Sigmoid colon (tissue), 7 donors: ENCODE measurements at places on chromosomes 4 and X. TPM values are rescaled to one million over a fixed set of nuclear protein-coding genes. Genes with fewer than 3 reads are reported as not detected.
A peak's percentile ranks its signal among the peaks of the same experiment; 100 is the strongest.

DNA sequence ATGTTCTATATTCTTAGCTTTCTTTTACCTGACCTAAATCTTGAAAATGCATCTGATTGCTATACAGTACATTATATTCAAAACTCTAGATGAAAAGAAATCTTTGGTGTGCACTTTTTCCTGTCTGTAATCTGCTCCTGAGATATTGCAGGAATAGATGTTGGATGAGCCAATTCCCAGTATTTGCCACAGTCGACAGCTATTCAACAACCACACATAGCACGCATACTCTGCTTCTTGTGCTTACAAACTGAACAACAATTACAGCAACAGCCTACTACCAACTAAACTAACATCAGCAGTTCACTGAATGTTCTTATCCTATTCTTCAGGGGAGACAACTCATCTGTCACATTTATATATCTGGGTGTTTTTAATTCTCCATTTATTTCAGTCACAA is 573.9 kb upstream of the GRID2 start:
- H3K36me3 ChIP-seq, result no peaks in the 10 kb centered on the region
- no peak overlapping the region for H3K4me3 ChIP-seq
- no peak overlapping the region for H3K27ac ChIP-seq
- H3K4me1 ChIP-seq, result no peaks in the 10 kb centered on the region

The ANK2 gene
- 141 TPM for total RNA-seq

The PABPC1L2B gene
- total RNA-seq, result not detected

The ZNF330 gene
- 32.6 TPM for total RNA-seq

DNA sequence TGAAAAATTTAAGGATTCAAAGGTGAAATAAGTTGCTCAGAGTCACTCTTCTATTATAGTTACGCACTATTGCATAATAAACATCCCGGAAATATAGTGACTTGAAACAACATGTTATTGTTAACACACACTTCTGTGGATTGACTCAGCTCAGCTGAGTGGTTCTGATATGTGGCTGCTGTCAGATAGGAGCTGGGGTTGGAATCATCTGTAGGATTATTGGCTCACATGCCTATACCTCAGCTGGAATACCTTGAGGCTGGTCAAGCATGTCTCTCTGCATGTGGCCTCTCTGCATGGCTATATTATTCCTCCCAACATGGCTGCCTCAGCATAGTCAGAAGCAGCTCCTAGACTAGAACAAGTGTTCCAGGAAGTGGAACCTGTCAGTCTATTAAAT is 486.7 kb upstream of the MAGEB2 start:
- DNase-seq, result no peak
- no peaks in the 10 kb centered on the region for H3K36me3 ChIP-seq
- no peak overlapping the region for H3K4me3 ChIP-seq
- H3K27ac ChIP-seq, result no peak overlapping the region
- H3K4me1 ChIP-seq, result no peaks in the 10 kb centered on the region
- no peaks in the 10 kb centered on the region for H3K27me3 ChIP-seq

DNA sequence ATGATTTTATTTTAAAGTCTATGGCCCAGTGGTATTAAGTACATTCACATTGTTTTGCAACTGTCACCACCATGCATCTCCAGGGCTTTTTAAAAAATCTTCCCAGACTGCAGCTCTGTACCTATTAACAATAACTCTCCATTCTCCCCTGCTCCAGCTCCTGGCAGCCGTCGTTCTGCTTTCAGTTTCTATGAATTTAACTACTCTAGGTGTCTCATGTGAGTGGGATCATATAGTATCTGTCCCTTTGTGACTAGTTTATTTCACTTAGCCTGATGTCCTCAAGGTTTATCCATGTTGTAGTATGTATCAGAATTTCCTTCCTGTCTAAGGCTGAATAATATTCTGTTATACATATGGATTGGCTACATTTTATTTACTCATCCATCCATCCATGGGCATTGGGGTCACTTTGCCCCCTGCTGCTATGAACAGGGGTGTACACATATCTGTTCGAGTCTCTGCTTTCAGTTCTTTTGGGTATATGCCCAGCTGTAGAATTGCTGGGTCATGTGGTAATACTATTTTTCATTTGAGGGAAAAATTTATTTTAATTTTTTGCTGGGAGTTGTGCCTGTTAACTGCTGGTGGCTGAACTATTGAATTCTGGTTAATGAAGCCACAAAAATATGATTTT is 131.3 kb downstream of the ARHGAP10 start:
- no peaks in the 10 kb centered on the region for H3K36me3 ChIP-seq
- peak overlapping the region; percentile 71 for H3K27ac ChIP-seq
- DNase-seq, result no peak
- H3K4me3 ChIP-seq, result no peak overlapping the region
- peaks cover 57% of the 10 kb centered on the region for H3K4me1 ChIP-seq

The GIMD1 gene
- total RNA-seq, result not detected

The MAGEA8 gene
- not detected for total RNA-seq

- H3K36me3 ChIP-seq, result no peaks in the 10 kb centered on the region
- H3K4me1 ChIP-seq, result no peaks in the 10 kb centered on the region
- H3K27ac ChIP-seq, result no peak overlapping the region
- H3K27me3 ChIP-seq, result no peaks in the 10 kb centered on the region
- H3K4me3 ChIP-seq, result no peak overlapping the region
- no peak for DNase-seq
Observed at GRCh38 chr4:141567326-141567915, 69.0 kb upstream of the IL15 start.

DNA sequence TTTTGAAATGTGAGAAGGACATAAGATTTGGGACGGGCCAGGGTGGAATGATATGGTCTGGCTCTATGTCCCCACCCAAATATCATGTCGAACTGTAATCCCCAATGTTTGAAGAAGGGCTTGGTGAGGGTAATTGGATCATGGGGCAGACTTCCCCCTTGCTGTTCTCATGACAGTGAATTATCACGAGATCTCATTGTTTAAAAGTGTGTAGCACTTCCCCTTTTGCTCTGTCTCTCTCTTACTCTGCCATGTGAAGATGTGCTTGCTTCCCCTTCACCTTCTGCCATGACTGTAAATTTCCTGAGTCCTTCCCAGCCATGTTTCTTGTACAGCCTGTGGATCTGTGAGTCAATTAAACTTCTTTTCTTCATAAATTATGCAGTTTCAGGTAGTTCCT is 17.5 kb downstream of the MTMR8 start:
- H3K4me1 ChIP-seq, result no peaks in the 10 kb centered on the region
- no peaks in the 10 kb centered on the region for H3K27me3 ChIP-seq
- no peak for DNase-seq
- no peak overlapping the region for H3K27ac ChIP-seq
- H3K36me3 ChIP-seq, result no peaks in the 10 kb centered on the region

The ARHGEF6 gene
- 17.6 TPM for total RNA-seq

DNA sequence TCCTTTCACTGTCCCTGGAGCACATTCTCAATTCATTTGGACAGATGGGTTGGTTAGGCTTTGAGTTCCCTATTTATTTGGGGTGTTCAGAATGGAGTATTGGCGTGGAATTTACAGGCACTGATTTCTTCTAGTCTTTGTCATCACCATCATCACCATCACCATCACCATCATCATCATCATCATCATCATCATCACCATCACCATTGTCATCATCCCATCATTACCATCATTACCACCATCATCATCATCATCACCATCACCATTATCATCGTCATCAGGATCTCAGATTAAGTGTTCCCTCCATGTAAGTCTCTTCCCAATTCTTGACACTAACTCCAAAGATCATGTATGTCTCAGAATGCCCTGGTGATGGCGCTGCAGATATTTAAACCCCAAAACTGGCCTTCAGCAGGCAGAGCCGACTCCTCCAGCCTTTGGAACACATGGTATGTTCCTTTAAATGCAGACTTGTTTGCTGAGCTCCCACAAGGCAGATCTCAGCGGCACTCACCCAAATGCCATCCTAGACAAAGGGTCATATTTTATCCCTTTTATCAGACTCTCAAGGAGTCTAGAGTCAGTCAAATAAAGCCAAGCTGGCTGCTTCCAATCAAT is 19.8 kb upstream of the FAM9A start:
- H3K27ac ChIP-seq, result no peak overlapping the region
- H3K4me1 ChIP-seq, result no peaks in the 10 kb centered on the region
- DNase-seq, result no peak
- no peaks in the 10 kb centered on the region for H3K27me3 ChIP-seq
- H3K36me3 ChIP-seq, result no peaks in the 10 kb centered on the region
- no peak overlapping the region for H3K4me3 ChIP-seq

The CHRDL1 gene
- 113 TPM for total RNA-seq

- H3K4me3 ChIP-seq, result no peak overlapping the region
- no peak for DNase-seq
- H3K27me3 ChIP-seq, result peaks cover 3% of the 10 kb centered on the region
- H3K27ac ChIP-seq, result no peak overlapping the region
Observed at GRCh38 chr4:3468804-3469203, 5.7 kb downstream of the DOK7 start.

DNA sequence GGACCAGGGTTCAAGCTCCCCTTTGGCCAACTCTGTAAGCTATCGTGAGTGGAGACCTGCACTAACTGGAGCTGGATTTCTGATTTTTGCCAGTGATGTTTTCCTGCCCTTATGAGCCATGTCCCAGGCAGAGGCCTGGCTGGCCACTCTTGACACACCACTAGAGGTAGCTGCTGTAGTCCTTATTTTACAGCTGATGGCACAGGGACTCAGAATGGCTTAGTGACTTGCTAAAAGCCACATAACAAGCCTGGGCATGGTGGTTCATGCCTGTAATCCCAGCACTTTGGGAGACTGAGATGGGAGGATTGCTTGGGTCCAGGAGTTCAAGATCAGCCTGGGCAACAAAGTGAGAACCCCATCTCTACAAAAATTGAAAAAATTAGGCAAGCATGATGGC is 33.4 kb downstream of the CYTL1 start:
- no peak overlapping the region for H3K27ac ChIP-seq
- peaks cover 13% of the 10 kb centered on the region for H3K4me1 ChIP-seq
- DNase-seq, result no peak
- H3K27me3 ChIP-seq, result no peaks in the 10 kb centered on the region

DNA sequence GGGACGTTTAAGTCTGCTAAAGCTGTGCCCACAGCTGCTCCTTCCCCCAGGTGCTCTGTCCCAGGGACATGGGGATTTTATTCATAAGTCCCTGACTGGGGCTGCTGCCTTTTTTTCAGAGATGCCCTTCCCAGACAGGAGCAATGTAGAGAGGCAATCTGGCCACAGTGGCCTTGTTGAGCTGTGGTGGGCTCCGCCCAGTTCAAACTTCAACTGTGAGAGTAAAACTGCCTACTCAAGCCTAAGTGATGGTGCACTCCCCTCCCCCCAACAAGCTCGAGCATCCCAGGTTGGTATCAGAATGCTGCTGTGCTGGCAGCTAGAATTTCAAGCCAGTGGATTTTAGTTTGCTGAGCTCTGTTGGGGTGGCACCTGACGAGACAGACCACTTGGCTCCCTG is 1371.4 kb downstream of the ADGRL3 start:
- H3K27me3 ChIP-seq, result no peaks in the 10 kb centered on the region
- H3K4me3 ChIP-seq, result no peak overlapping the region
- DNase-seq, result no peak
- H3K27ac ChIP-seq, result no peak overlapping the region

- no peak overlapping the region for H3K4me3 ChIP-seq
- DNase-seq, result no peak
- no peaks in the 10 kb centered on the region for H3K27me3 ChIP-seq
- H3K27ac ChIP-seq, result no peak overlapping the region
- H3K36me3 ChIP-seq, result no peaks in the 10 kb centered on the region
Observed at GRCh38 chr4:141786946-141787345, 150.6 kb downstream of the IL15 start.

DNA sequence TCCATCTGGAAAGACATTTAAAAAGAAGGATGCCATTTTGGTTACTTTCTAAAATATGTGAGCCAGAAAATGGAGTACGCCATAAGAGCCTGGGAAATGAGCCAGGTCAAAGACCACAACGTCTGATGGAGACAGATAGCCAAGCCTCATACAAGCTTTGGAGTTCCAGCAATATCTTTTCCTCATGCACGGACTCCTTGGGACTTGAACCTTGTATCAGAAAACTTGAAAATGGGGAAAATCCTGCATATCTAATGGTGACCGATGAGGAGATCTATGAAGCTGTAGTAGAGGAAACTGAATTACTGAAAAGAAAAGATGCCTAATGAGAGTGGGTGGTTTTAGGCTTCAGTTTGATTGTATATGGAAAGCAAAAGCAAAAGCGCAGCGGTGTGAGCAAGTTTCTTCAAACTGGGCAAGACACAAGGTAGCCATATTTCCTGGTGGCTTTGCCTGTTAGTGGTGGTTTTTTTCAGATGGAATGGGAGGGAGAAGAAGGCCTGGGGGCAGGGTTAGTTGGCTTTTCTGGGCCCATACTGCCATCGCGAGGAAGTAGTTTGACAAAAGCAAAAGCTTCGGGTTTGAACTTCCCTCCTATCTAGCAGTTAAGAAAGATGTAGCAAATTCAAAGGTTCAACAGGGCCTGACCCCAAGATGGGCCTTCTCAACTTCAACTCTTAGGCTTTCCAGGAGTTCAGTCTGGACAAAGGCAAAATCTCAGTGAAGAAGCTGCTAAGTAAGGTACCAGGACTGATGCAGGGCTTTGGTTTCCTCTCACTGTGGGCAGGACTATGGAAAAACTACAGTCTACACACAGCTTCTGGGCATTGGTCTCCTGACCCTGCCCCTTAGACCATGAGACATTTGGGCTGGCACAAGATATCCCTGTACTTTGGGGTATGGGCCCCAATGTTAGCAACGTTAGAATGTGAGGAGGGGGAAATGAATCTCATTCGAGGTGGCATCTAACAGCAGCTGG is 210.0 kb upstream of the STK26 start:
- DNase-seq, result peak; percentile 91
- H3K27me3 ChIP-seq, result no peaks in the 10 kb centered on the region
- no peaks in the 10 kb centered on the region for H3K36me3 ChIP-seq
- H3K4me1 ChIP-seq, result no peaks in the 10 kb centered on the region

The MAML3 gene
- total RNA-seq, result 6.4 TPM

The TLR10 gene
- 0.27 TPM for total RNA-seq

The PHKA2 gene
- 22.7 TPM for total RNA-seq

DNA sequence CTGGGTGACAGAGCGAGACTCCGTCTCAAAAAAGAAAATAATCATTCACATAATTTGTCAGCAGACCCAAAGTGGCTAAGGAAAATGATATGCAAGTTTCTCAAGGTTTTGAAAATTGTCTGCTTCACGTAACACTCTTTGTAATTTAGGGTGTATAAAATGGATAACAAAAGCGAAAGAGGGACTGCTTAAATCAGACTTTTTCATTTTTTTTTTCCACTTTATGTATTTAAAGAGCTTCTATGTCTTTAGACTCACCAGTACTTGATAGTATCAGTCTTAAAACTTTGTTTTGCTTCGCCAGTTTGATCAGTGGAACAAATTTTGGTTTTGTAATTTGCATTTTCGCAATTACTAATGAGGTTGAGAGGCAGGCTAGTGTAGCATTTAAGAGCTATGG is 34.6 kb downstream of the USP9X start:
- no peaks in the 10 kb centered on the region for H3K36me3 ChIP-seq
- H3K27me3 ChIP-seq, result no peaks in the 10 kb centered on the region
- no peak for DNase-seq
- H3K4me1 ChIP-seq, result peaks cover 35% of the 10 kb centered on the region
- H3K4me3 ChIP-seq, result no peak overlapping the region
- no peak overlapping the region for H3K27ac ChIP-seq

The AVPR2 gene
- 1.1 TPM for total RNA-seq

The CD38 gene
- 3.2 TPM for total RNA-seq

The PNMA3 gene
- 0.41 TPM for total RNA-seq
